Activated T-cell treated with anti-CD3 and anti-CD28 coated beads, Interleukin-2, amount 50 U/mL, for 4 hours (primary cell): ENCODE measurements at places on chromosomes 13 and 19.

DNA sequence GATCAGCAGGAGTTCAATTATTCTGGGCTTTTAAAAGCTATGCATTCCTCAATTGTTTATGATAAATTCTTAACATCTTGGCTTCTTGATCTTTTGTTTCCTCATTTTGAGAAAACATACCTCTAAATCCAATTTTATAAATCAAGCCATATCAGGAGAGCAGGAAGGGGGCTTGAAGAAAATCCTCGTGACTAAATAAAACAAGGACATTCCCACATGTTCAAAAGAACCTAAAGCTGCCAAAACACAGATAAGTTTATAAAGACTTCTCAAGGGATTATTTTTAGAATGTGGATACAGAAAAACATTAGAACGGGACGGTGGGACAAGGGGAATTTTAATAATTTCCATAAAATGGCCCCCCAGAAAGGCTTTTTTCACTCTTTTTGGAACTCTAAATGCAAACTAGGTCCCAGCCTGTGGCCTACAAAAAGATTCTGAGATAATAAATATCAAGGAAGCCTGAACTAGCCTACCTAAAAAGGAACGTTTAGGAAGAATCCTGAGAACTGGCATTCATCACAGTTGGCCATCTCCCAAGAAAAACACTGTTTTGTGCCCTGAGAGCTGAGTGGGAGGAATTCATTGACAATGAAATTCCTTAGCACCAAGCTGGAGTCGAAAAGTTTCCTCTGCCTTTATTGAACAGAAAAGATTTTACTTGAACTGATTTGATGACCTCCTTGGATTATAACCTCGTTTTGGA, 30.1 kb downstream of the ZAR1L start:
- DNase-seq = no peak

DNA sequence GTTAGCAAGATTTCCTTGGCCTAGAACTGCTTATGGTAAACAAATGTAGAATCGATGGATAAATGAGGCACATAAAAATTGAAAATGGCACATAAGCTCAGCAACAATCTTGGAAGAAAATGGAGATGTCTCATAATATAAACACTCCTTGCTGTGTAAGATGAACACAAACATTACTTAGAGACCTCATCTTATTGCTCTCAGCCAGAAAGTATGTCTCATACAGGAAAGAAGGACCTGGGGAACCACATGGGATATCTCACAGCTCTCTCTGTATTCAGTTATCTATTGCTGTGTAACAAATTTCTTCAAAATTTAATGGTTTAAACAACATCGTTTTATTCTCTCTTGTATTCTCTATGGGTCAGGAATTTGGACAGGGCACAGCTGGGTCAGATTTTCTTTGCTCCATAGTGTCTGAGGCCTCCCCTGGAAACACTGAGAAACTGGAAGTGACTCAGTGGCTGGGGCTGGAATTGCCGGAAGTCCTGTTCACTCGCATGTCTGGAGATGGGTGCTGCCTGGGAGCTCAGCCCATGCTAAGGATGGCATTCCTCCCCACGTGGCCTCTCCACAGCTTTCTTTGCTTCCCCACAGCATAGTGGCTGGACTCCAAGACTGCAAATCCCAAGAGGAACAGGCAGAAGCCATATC, 105.1 kb downstream of the NUFIP1 start:
- no peak for DNase-seq

- DNase-seq = no peak
Observed at GRCh38 chr19:55016017-55016416, 22.0 kb downstream of the GP6 start.

- no peak for DNase-seq
Observed at GRCh38 chr19:54355675-54356074, 9.1 kb downstream of the LAIR1 start.

DNA sequence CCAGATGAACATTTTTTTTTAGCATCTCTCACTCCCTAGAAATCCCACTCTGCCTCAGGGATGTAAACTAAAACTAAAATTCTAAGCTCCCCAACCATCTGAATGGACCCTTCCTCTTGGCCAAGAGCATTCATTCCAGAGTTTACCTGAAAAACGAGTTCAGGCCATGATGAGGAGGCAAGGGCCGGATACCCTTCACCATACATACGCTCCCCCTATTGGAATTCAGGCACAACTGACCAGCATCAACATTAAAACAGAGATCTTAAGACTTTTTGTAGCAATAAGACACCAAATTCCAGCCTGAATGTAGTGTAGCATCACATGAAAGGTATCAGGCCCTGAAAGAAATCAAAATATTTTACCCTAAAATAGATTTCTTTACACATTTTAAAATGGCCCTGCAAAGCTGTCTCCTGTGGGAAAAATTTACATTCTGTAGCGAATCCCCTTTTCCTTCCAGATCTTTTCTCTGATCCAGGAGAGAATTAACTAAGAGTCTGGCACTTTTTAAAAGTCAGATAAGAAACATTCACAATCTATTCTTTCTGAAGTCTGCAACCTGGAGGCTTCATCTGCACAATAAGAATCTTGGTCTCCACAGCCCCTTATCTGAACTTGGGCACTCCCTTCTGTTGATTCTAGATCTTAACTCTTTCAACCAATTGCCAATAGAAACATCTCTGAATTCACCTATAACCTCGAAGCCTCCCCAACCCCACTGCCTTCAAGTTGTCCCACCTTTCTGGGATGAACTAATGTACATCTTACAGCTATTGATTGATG, 888.5 kb downstream of the UQCRFS1 start:
- no peak for DNase-seq

DNA sequence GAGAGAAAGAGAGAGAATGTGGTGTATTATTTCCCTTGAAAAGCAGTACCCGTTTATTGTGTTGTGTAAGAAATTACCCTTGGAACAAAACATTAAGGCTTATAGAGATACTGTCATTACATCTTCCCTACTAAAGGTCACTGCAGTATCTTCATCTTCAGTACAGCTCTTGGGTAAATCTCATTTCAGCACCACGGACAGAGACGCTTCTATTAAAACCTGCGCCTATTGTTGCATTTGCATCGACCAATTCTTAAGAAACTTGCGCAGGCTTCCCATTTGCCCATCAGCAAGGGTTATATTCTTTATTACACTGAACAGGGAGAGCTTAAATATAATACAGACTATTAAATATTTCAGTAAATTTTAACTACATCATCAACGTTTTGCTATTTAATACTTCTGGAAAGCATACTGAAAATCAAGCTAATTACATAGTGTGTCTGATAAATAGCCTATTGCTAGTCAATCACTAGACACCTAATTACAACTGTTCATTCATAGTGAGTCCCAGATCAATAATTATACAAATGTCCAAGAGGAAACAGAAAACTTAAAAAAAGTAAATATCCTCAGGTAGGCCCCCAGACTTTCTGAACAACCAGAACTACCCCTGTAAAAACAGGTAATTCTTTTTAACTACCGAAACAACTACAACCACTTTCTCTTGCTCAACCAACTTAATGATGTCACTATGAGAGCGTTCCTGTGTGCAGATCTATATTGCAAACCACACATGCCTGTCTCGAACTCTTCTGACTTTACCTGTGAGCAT, 350.6 kb downstream of the LIG4 start:
- DNase-seq = no peak

- no peak for DNase-seq
Observed at GRCh38 chr19:54302257-54302656, 10.7 kb downstream of the LILRA5 start.

DNA sequence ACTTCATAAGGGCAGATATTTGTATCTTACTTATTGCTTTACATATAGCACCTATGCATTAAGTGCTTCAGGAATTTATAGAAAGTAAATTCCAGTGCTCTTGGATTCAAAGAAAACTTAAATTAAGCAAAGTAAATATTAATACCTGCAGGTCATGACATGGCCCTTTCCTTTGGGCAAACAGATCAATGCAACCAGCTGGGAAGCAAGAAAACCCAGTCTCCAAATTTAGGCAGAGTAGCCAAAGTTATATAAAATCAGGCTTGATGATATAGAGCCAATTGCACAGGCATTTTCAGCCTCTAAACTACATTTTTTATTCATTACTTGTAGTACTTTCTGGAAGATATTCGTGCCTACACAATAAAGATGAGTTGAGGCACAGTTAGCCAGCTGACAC, 16.9 kb downstream of the TGDS start:
- DNase-seq = no peak

DNA sequence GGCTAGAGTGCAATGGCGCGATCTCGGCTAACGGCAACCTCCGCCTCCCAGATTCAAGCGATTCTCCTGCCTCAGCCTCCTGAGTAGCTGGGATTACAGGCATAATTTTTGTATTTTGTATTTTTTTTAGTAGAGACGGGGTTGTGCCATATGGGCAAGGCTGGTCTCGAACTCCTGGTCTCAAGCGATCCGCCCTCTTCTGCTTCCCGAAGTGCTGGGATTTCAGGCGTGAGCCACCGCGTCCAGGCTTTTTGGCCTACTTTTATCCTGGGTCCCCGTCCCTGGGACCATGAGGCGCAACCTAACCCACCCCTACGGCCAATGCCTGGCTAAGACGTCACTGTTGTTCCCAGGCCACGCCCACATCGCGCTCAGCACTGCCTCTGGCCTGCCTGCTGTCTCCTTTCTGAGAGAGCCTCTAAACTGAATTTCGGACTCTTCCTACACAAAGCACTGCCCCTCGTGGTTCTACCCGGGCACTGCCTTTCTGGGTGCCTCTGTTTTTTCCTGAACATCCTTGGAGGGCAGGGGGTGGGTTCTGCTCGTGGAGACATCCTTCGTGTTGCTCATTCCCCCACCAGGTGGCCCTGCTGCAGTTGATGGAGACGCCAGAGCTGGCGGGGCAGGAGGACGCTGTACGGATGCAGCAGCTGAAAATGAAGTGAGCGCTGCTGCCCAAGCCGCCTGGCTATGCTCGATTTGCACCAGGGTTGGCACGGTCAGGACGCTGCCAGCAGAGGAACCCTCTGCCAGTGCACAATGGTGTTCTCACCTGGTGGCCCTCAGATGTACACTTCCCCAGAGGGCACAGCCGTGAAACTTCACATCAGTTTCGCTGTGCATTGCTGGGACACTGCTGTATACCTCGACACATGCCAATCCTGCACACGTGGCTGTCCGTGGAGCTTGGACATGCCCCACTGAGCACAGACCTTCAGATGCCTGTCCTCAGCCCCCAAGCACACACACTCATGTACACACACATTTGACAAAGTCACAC, 2.0 kb downstream of the REX1BD start:
- DNase-seq = no peak

DNA sequence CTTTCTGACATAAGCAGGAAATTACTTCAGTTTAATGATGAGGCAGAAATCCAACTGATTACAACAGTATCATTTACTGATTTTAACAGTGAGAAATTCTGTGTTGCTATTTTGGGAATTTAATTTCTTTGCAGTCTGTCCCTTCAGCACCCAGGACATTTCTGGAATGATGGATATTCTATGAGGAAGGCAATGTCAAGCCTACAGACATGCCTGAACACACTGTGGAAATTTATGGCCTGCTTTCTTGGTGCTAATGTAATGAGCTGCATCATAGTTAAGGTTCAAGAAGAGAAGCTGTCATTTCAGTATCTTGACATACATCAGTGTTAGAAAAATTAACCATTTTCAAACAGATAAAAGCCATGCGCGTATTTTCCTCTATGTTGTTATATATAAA, 87.7 kb downstream of the SLITRK1 start:
- no peak for DNase-seq

DNA sequence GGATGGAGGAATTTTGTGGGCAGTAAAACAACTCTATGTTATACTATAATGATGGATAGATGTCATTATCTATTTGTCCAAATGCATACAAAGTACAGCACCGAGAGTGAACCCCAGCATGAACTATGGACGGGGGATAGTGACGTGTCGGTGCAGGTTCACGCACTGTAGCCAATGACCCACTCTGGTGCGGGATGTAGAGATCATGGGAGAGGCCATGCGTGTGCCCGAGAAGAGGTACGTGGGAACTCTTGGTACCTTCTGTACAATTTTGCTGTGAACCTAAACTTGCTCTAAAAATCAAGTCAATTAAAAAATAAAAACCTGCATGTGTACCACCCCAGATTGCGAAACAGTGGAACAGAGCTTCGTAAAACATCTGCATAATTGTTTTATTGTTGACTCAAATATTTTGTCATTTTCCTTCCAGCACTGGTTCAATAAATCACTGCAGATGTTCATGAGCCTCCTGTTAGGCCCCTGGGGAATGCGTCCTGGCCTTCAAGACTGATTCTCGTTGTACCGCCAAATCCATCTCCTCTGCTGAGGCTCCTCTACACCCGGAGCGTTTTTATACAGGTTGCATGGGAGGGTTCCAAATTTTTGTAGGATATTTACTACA, 30.9 kb downstream of the COL4A1 start:
- DNase-seq = no peak

DNA sequence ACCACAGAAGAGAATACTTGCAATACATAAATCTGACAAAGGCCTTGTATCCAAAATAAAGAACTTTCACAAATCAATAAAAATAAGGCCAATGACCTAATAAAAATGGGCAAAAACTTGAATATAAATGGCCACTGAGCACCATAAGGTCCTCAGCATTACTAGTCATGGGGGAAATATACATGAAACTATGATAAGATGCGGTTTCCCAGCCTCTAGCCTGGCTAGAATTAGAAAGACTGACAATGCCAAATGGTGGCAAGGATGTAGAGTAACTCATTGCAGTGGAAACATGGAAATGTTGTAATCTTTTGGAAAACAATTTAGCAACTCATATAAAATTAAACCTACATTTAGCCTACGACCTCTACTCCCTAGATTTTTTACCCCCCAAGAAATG, 227.1 kb downstream of the GGACT start:
- DNase-seq = no peak

GRCh38 chr13:49042476-49042875, 66.8 kb downstream of the FNDC3A start:
- DNase-seq = no peak

GRCh38 chr19:3243819-3244700, 19.6 kb downstream of the CELF5 start:
- DNase-seq = no peak

- DNase-seq = no peak
Observed at GRCh38 chr19:54030895-54031586, 32.7 kb downstream of the VSTM1 start.

- no peak for DNase-seq
Observed at GRCh38 chr19:49364083-49364737, 533 bp downstream of the DKKL1 start.

DNA sequence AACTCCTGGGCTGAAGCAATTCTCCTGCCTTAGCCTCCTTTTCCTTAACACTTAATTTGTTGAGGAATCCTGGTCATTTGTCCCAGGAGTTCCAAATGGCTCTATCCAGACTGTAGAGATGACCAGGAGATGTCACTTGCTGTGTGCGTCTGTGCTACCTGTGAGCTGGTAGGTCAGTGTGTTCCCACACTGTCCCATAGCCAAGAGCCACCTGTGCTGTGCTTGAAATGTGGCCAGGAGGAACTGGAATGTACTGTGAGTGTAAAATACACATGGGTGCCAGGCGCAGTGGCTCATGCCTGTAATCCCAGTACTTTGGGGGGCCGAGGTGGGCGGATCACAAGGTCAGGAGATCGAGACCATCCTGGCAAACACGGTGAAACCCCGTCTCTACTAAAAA, 29.4 kb upstream of the KDM4B start:
- DNase-seq = no peak
